Smooth muscle cell of the brain vasculature (primary cell): ENCODE measurements at places on chromosomes 12 and 14.

DNA sequence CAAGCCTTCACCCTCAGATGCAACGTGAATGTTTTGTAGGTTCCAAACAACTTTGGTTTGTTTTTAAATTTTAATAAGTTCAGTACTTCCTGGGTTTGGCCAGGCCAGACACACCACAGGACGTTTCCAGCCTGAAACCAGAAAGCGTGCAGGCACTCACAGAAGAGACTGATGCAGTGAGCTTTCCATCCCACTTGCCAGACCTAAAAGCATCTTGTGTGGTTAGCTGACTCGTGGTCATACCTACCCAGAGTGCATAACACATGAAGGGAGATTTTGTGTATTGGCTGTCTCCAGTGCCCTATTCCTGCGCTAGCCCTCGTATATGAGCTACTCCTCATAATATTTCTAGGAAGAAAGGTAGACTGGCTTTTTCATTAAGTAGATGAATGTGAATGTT lies 297.3 kb upstream of the FAR2 start:
- no peak for DNase-seq

DNA sequence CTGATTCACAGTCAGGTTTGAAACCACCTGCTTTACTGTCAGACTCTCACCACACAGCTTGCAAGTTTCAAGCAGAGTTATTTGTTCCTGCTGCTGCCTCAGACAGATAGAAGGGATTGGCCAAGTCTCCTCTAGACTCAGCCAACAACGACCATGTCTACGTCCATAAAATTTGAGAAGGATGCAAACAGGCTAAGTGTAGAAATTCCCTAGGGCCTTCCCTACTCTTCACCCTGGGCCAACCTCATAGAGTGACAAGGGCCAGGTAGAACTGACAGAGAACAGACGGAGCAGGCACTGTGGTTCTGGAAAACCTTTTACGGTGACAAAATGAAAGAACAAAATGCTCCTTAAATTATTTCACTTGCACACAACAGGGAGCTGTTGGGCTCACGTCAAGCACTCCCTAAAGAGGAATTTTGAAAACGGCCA lies 39.5 kb downstream of the CLIP1 start:
- no peak for DNase-seq

GRCh38 chr12:32532951-32533350 lies 133.6 kb downstream of the FGD4 start:
- no peak for DNase-seq

- DNase-seq, result no peak
These were observed 144.3 kb downstream of the BCL11B start for GRCh38 chr14:99127651-99128167.

GRCh38 chr12:93889516-93890212 lies 212.5 kb downstream of the CRADD start:
- no peak for DNase-seq

DNA sequence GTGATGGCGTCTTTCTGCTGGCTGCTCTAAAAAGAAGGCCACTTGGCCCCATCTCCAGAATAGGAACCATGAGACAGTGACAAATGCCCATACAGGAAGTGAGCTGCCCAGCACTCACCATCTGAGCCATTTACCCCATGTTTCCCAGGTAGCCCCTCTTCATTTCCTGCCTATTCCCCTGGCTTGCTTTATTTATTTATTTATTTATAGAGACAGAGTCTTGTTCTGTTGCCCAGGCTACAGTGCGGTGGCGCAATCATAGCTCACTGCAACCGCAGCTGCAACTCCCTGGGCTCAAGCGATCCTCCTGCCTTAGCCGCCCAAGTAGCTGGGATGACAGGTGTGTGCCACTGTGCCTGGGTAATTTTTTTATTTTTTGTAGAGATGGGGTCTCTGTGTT lies 71.2 kb downstream of the RIN3 start:
- DNase-seq, result no peak

- no peak for DNase-seq
These were observed 201.2 kb downstream of the ANO4 start for GRCh38 chr12:100995771-100996170.

DNA sequence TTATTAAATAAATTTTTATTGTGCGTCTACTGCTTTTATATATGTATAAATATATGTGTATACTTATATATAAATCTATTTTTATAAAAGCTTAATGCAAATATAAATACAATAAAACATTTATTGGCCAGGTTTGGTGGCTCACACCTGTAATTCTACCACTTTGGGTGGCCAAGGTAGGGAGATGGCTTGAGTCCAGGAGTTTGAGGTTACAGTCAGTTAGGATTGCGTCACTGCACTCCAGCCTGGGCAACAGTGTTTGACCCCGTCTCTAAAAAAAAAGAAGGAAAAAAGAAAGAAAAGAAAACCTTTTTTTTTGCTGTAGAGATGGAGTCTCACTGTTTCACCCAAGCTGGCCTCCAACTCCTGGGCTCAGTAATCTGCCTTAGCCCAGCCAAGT lies 20.9 kb downstream of the ACTR6 start:
- no peak for DNase-seq

GRCh38 chr14:51977075-51977474 lies 12.3 kb upstream of the RTRAF start:
- no peak for DNase-seq

DNA sequence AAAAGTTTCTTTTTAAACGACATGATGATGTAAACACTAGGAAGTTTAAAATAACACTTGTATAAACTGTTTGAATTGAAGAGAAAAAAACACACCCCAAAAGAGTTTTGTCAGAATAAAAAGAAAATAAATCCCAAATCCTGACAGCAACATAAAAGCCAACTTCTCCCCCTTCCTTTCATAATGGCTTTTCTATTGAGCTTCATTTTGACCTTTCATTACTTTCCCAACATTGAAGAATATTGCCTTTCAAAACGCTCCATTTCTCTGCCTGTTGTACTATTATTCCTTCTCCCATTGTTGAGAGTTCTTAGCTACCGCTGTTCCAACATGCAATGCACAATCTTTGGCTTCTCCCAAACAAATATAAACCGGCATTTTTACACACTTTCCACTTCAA lies 448.5 kb downstream of the BCAT1 start:
- no peak for DNase-seq

GRCh38 chr12:30100741-30101140 lies 317.0 kb upstream of the TMTC1 start:
- DNase-seq, result no peak

- no peak for DNase-seq
These were observed 10.6 kb downstream of the TRHDE start for GRCh38 chr12:72282721-72283120.

DNA sequence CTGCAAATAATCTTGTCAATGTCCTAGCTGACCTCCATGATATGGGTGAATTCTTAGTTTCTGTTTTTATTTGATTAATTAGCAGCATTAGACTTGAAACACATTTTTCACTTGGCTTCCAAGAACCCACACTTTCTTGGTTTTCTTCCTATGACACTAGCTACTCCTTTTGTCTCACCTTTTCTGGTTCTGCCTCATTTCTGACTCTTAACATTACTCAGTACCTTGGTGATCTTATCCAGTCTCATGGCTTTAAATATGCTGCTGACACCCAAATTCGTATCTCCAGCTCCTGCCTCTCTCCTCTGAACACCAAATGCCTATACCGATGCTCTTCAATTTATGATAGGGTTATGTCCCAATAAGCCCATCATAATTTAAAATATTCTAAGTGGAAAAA lies 32.0 kb upstream of the SSTR1 start:
- DNase-seq, result no peak

- DNase-seq, result no peak
These were observed 8.4 kb downstream of the ADSS1 start for GRCh38 chr14:104732355-104732804.

DNA sequence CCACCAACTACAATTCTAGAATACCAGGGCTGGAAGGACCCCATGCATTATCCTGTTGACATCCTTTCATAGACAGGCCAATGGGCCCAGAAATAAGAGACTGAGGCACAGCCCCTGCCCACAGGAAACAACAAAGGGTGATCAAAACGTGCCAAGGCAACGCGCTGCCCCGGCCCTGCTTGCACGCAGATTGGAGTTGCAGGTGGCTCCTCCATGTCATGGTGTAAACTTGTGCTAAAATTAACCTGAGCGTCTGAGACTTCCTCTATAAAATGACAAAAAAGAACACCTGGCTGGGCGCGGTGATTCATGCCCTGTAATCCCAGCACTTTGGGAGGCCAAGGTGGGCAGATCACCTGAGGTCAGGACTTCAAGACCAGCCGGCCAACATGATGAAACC lies 30.1 kb downstream of the SPRING1 start:
- DNase-seq, result no peak

- DNase-seq, result no peak
These were observed 5.4 kb downstream of the KCNH5 start for GRCh38 chr14:63039866-63040265.

DNA sequence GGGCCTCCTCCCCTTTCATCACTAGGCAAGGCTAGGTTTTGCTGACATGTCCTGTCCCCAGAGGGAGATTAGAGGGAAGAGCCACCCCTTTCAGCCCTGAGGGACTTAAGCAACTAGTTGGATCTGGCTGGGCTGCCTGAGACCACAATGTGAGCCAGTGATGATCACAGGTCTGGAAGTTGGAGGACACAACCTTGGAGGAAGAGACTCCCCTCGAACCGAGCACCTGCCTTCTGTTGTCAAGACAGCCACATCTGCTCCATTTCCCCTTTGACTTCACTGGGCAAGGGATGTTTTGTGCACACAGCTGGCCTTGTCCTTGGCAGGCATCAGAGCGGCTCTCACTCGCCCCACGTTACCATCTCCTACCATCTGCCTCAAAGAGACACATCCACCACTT lies 31.4 kb downstream of the MVK start:
- DNase-seq, result no peak

- DNase-seq, result no peak
These were observed 59.0 kb downstream of the FAR2 start for GRCh38 chr12:29208060-29208459.

DNA sequence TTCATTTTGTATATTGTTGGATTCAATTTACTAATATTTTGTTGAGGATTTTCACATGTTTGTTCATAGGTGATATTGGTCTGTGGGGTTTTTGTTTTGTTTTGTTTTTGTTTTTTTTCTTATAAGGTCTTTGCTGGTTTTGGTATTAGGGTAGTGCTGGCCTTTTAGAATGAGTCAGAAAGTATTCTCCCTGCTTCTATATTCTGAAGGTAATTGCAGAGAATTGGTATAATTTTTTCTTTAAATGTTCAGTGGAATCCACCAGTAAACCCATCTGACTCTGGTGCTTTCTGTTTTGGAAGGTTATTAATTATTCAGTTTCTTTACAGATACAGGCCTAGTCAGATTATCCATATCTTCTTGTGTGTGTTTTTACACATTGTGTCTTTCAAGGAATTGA lies 8.9 kb downstream of the TOGARAM1 start:
- DNase-seq, result no peak

GRCh38 chr12:44550377-44550776 lies 325.7 kb downstream of the NELL2 start:
- no peak for DNase-seq

- no peak for DNase-seq
These were observed 458.4 kb upstream of the RGS6 start for GRCh38 chr14:71473843-71474242.

- no peak for DNase-seq
These were observed 7.5 kb upstream of the PYROXD1 start for GRCh38 chr12:21429994-21430393.

DNA sequence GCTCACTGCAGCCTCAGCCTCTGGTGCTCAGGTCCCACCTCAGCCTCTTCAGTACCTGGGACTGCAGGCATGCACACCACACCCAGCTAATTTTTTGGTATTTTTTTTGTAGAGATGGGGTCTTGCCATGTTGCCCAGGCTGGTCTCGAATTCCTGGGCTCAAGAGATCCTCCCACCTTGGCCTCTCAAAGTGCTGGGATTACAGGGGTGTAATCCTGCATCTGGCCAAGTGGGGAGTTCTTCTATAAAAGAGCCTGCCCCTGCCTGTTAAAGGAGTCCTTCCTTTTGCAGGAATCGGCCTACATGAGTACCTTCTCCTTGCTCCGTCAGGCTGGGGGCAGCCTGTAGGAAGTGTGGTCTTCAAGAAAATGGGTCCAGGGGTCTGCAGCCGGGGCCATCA lies 54.1 kb upstream of the RASSF3 start:
- no peak for DNase-seq

DNA sequence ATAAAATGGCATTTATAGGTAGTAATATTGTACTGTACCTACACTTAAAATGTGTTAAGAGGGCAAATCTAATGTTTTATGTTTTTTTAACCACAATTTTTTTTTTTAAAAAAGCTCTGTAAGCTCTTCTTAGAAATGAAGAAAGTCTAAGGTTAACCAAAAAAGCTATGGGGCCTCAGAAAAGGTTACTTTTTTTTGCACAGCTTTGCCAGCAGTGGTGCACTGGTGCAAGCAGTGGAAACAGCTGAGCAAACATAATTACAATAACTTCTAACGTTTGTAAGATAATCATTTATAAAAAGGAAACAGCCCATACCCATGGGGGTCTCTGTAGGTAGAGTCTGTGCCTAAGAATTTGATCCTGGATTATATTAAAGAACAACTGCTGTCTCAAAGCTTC lies 85.1 kb upstream of the NID2 start:
- DNase-seq, result no peak

- DNase-seq, result no peak
These were observed 408.1 kb upstream of the TMTC1 start for GRCh38 chr12:30191696-30192455.

DNA sequence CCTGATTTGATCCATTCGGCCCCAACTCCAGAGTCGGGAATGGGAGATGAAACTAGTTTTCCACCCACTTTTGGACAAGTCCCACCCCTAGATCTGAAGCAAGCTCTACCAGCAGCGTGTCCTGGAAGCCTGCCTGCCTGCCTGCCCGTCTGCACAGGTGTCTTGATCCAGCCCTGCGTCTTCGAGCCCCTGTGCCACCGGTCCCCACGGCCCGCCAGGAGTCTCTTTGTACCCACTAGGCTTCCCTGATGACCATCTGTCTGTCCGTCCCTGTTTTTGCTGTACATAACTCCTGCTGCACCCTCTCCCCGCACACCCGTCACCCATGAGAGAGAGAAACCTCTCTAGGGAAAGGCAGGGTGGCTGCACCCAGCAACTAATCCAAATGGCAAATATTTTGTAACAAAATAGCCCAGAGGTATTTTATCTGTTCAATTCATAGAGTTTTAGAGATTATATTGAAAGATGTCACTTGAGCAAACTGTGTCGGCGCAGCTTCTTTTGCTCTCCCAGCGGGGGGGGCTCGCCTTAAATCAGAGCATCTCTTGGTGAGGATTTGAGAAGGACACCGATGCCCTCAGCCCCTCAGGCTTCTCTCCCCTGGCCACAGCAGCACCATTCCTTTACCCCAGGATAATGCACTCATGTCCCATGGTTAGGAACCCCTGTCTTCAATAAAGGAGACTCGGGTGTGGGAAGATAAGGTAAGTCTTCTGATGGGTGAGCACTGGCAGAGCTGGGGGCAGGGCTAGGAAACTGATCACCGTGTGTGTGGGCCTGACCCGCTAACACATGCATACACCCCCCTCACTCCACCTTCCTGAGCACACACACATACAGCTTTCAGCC lies 35.8 kb downstream of the SLC6A12 start:
- no peak for DNase-seq

DNA sequence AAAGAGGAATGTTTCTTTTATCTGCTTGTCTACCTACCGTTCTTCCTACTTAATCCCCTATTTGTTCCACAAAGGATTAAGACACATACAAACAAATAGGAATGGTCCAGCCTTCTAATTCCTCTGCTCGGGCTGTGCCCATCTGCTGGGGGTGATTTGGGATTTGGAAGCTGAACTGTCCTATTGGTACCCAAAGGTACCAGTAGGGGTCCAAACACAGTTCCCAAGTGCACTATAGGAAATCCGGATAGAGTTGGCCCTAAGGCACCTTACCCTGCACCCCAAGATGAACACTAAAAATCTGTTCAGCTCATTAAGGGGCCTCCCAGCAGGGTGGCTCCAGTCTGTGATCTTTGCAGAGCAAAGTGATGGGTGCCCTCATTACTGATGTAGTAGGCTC lies 566.9 kb downstream of the NRXN3 start:
- DNase-seq, result no peak

GRCh38 chr12:98127336-98127679 lies 388.1 kb upstream of the TMPO start:
- DNase-seq, result no peak
